Inflammatory macrophage treated with lipopolysaccharide for 4 hours (primary cell): ENCODE measurements at places on chromosomes 5 and 9.

GRCh38 chr5:155786108-155786507, 540.9 kb upstream of the SGCD start:
- no peak for DNase-seq

DNA sequence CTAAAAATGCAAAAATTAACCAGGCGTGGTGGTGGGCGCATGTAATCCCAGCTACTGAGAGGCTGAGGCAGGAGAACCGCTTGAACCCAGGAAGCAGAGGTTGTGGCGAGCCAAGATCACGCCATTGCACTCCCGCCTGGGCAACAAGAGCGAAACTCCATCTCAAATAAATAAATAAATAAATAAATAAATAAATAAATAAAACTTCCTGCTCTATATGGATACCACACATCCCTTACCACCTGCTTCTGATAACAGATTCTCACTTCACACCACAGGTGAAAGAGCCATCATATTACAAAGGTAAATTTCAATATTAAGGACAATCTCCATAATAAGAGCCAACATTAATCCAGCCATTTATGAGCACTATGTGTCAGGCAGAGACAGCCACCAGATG, 9.4 kb upstream of the PWWP2A start:
- DNase-seq = no peak

GRCh38 chr5:111757355-111758283, 625 bp upstream of the NREP start:
- peak; percentile 92 for DNase-seq

- no peak for DNase-seq
Measured at GRCh38 chr5:84085387-84086041, 299.2 kb downstream of the EDIL3 start.

DNA sequence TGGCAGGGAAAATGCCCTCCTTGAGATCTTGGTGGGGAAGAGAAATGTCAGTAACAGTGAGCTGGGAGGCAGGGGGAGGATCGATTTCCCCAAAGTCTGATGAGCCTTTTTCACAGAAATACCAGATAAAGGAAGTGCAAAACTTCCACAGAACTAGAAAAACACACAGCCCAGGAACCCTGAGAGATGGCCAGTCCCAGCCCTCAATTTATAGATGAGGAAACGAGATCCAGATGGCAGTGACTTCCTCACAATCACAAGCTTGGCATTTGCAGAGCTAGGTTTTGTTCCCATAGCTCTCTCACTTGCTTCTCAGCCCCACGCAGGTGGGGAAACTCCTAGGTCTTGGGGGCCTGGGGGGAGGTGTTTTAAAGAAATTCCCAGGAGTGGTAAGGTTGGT, 3.8 kb upstream of the GGTA1 start:
- DNase-seq = peak; percentile 86

- DNase-seq = no peak
Measured at GRCh38 chr9:75117564-75117963, 29.2 kb downstream of the OSTF1 start.

- peak; percentile 18 for DNase-seq
Measured at GRCh38 chr9:99825172-99826046, 3.7 kb downstream of the NR4A3 start.

DNA sequence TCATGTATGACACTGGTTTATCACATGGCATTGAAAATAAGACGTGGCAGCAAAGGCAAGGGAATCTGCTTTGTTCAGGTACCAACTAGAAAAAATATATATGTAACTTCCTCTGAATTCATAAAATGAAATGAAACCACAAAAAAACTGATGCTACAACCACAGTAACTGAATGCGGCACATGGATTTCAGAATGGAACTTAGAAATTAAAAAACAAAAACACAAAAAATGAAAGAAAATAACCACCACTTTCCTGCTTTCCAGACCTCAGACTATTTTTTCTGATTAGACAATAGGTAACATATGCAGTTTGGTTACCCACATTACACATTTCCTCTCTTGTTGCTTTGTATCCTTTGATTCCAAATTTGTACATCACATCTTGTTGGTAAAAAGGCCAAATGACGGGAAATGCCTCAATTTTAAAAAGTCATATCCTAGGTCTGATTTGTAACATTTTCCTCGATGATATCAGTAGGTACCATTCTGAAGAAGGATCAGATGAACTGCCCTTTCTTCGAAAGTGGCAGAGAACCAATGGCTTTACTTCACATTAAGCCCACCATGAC, 18.1 kb upstream of the PDCL start:
- DNase-seq = no peak

- no peak for DNase-seq
Measured at GRCh38 chr5:31663519-31663918, 24.6 kb downstream of the PDZD2 start.

DNA sequence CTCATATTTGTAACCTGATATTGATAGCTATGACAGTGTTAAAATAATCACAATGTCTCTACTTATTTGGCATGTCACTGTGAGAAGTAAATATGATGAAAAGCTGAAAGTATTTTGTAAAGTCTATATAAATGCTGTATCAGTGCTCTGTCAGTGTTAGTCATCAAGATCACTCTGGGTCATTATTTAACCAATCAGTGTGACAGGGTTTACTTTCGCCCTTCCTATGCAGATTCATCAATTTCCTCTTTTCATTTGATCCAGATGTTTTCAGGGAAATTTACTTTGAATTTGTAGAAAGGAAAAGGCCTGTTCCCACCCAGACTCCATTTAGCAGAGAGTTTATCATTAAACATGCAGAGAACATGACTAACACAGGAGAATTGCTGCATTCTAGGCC, 9.9 kb upstream of the PCSK5 start:
- peak; percentile 76 for DNase-seq

DNA sequence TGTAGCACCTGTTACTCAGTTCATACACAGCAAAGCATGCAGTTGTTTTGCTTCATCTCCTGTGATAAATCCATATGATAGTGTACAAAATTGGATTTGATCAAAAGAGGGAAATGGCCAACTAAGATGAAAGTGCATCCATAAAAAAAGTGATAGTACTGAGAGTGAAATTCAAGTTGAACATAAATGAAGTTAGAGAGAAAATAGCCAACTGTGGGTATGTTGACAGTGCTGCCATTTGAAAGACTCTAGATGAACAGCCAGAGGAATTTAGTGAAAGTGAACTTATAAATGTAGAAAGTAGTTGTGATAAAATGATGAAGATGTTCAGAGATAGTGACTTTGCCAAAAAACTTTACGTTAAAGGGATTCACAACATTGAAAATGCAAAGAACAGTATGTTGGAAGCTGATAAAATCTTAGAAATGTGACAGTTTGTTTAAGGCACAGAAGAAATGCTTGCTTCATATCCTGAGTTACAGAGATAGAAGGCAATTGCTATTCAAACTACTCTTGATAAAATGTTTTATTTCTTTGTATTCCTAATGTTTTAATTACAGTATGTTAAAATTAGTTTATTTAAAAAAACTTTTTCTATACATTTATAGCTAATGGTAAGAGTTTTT, 119.7 kb downstream of the DMXL1 start:
- no peak for DNase-seq

DNA sequence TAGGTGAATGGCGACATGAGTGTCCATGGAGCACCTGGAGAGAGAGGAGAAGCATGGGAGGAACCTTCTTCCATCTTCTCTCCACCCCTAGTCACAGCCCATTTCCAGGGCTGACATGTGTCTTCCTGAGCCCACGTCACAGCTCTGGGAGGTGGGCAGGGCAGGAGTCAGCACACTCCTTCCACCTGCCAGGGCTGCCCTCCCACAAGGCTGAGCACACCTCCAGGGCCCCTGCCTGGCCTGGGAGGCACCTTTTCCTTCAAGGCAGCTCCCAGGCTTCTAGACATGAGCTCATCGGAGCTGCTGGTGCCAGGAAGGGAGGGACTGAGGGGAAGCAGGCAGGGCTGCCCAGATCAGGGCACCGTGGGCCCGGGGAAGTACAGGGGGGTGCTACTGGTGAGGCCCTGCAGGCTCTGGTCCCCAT, 13.6 kb upstream of the SYNPO start:
- DNase-seq = no peak

- DNase-seq = no peak
Measured at GRCh38 chr5:1772634-1773033, 27.0 kb downstream of the MRPL36 start.

- no peak for DNase-seq
Measured at GRCh38 chr5:115379622-115380344, 83.3 kb upstream of the CCDC112 start.

GRCh38 chr5:59095480-59095879, 512.6 kb downstream of the RAB3C start:
- no peak for DNase-seq

- peak; percentile 83 for DNase-seq
Measured at GRCh38 chr9:83238871-83239640, 176.1 kb upstream of the RASEF start.

DNA sequence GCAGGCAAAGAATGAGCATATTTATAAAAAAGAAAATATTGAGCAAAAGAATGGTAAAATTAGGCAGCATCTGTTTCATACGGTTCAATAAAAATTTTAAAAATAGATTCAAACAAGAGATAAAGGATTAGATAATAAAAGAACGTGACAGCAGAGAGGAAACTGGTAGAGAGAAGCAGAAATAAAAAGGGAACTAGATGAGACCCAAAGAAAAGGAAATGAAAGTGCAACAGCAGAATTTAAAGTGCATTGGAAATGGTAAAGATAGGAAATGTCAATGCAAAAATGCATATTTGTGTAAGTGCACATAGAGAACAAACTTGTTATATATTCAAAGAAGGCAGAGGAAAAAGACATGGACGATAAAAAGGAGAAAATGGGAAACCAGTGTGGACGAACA, 70.2 kb downstream of the SUSD1 start:
- DNase-seq = peak; percentile 80

DNA sequence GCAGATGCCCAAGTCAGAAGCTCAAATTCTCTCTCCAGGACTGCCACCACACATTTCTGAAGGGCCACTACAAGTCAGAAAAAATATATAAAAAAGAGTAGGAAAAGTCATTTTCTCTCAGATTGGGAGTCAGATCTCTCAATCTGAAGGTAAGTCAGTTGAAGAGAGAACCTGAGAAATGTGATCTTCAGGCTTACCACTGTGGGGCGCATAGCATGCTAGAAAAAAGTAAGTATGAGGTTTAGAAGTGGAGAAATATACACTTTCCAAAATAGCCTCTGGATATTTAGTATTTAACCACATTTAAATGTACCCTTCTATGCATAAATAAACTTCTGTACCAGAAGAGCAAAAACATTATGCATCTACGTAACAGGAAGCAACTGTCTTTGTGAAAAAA, 800.7 kb upstream of the CTNND2 start:
- DNase-seq = no peak

GRCh38 chr5:175616083-175616482, 41.8 kb upstream of the HRH2 start:
- DNase-seq = no peak

- no peak for DNase-seq
Measured at GRCh38 chr5:173303878-173304590, 24.2 kb downstream of the STC2 start.
